ENCODE measurements at places on chromosomes 13 and 19. TPM values are rescaled to one million over a fixed set of nuclear protein-coding genes. Genes with fewer than 3 reads are reported as not detected.

The ZNF761 gene
- 8.9 TPM for total RNA-seq

The COG3 gene
- 23.6 TPM for total RNA-seq

The URAD gene
- not detected for total RNA-seq

DNA sequence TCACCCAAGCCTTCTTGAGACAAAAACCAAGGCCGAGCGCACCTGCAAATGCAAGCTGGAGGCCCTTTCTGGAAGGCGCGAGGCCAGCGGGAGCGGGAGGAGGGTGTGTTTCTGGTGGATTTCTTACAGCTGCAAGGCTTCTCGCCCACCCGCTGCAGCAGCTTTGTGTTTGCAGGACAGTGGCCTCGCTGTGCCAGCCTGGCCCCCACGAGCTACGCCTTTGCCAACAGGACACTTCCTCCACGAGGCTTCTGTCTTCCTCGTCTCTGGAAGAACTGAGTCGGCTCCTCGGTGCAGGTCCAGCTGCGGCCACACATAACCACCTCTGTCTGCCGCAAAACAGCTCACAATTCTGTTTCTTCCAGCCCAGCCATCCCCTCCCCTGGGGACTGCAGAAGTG is 10.1 kb downstream of the ATCAY start:
- no peak for DNase-seq

The NPAS1 gene
- total RNA-seq, result 2.0 TPM

DNA sequence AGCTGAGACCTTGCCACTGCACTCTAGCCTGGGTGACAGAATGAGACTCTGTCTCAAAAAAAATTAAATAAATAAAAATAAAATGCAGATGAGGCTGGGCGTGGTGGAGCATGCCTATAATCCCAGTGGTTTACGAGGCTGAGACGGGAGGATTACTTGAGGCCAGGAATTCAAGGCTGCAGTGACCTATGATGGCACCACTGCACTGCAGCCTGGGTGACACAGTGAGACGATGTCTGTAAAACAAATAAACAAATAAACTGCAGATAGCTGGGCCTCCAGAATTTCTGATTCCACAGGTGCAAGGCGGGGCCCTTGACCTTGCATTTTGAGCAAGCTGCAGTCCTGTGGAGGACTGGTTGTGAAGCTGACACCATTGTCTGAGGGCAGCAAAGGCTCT is 3.1 kb upstream of the MAG start:
- DNase-seq, result no peak

The DLEU7 gene
- total RNA-seq, result not detected

- no peak for DNase-seq
Observed at GRCh38 chr19:1094655-1094977, 559 bp downstream of the POLR2E start.

The IGSF23 gene
- 5.4 TPM for total RNA-seq

GRCh38 chr19:19466201-19466600 is 49.1 kb downstream of the TSSK6 start:
- DNase-seq, result peak; percentile 95

GRCh38 chr13:44790289-44790688 is 199.0 kb downstream of the NUFIP1 start:
- peak; percentile 11 for DNase-seq

GRCh38 chr13:20178156-20178555 is 14.6 kb downstream of the GJB2 start:
- DNase-seq, result no peak

The ZNF587B gene
- 4.8 TPM for total RNA-seq

- peak; percentile 67 for DNase-seq
Observed at GRCh38 chr19:19171821-19172532, 1.9 kb upstream of the MEF2B start.

The AMER2 gene
- total RNA-seq, result not detected

DNA sequence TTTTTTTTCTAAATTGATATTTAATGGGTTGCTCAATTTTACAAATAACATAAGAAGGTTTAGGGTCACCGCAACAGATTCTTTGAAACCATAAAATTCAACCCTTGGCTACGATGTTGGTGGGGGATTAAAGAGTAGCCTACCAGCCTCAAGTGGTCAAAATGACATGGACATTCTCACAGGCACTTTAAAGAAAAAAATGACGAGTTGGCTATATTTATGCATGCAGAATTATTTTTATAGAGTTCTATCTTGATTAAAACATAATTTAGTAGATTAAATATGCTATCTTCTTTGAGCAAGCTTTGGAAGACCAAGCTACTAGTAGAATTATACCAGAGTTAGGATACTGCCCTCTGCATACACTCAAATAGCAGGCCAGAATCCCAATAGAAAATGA is 293.0 kb downstream of the DCT start:
- DNase-seq, result no peak

DNA sequence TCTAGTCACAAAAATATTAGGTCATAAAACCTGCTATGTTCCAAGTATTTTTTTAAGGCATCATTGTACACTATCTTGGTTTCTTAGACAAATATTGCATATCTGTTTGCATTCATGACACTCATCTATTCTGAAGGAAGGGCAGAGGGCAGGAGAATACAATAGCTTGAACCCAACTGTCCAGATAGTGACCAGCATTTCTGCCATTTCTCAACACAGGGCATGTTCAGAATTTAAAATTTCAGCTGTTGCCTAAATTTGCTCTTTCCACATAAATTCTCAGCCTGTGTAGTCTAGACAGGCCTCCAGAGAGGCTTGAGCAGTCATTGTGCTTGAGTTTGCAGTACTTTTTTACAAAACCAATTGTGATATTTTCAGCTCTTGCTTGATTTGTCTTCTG is 119.5 kb downstream of the ZAR1L start:
- DNase-seq, result no peak

- DNase-seq, result no peak
Observed at GRCh38 chr19:40322951-40323615, 25.1 kb downstream of the C19orf47 start.

The BCL2L12 gene
- 11.8 TPM for total RNA-seq

DNA sequence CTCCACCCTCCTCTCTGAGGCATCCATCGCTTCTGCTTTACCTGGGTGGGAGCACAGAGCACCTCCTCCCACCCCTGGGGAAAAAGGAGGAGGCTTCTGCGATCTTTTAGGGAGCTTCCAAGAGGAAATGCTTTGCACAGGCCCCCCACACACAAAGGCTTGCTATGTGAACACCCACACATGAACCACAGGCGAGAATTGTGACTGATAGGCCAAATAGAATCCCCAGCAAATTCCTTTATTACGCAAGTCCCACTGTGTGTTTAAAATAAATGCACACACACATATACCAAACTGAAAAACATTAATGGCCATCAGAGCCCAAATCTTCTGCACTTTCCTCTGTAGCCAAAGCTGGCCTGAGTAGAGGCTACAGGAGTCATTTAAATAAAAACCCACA is 50.6 kb downstream of the HSPH1 start:
- no peak for DNase-seq

The KLF2 gene
- total RNA-seq, result 13.7 TPM

- no peak for DNase-seq
Observed at GRCh38 chr13:44416744-44417143, 43.1 kb downstream of the SERP2 start.

The KLK11 gene
- not detected for total RNA-seq

DNA sequence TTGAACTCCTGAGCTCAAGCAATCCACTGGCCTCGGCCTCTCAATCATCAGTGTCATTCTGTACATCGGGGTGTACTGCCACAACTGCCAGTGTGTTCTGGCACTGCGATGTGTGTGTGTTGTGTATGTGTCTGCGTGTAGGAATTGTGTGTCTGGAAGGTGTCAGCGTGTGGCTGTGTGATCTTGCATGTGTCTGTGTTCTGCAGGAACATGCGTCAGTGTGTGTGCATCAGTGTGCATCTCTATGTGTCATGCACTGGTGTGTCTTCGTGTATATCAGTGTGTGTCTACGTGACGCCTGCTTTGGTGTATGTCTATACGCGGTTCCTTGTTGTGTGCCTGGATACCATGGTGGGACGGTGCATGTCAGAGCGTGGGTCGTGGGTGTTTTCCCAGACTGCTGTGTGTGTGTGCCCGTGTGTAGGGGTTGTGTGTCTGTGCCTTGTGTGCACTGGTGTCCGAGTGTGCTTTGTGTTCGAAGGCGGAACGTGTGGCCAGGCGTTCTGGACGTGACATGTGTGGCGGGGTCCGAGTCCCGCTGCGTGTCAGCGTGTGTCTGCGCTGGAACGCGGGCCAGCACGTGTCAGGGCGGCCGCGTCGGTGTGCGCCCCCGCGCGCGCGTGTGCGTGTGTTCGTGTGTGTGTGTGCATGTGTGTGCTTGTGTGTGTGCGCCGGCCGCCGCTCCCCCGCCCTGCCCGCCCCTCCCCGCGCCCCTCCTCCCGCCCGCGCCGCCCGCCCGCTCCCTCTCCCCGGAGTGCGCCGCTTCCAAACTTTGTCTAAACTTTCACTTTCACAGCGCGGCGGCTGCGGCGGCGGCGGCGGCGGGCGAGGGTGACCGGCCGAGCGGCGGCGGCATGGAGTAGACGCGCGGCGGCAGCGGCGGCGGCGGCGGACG is at the start of gene NFIX:
NFIX (plus strand) TSS at position 775 of the 895 bp plus-strand sequence. CDS start 363 bp downstream, outside the sequence.
- DNase-seq, result peak; percentile 73
